Naive thymus-derived CD8-positive, alpha-beta T cell (primary cell): ENCODE measurements at places on chromosomes 12 and 14.

DNA sequence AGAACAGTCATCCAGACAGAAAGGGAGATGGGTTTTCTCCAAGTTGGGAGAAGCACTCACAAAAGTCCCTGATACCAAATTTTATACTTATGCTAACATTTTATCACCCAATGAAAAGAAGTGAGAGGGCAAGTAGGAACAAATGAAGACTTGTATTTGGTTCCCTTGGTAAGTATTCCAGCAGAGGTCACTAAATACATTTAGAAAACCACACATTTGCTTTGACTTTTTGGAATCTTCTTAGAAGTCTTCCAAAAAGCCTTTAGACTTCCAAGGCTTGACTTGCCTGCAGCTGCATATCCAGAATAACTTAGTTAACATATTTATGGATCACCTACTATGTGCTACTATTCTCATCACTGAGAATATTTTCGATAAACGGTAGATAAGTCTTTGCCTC, 3.1 kb upstream of the GYS2 start:
- no peak for DNase-seq

- DNase-seq: no peak
Observed at GRCh38 chr12:28223858-28224257, 33.6 kb downstream of the CCDC91 start.

GRCh38 chr12:56884421-56884820, 49.8 kb downstream of the SDR9C7 start:
- no peak for DNase-seq

DNA sequence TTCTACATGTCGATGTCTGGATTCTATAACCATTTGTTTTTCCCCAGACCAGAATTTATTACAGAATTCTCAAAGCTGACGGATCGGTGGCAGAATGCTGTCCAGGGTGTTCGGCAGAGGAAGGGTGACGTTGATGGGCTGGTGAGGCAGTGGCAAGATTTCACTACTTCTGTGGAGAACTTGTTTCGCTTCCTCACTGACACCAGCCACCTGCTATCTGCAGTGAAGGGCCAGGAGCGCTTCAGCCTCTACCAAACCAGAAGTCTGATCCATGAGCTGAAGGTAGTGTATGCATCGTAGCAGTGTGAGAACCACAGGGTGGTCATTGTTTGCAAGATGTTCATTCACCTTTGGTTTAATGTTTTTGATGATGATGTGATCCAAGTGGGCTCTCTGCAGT, 124.0 kb downstream of the ESR2 start:
- no peak for DNase-seq

DNA sequence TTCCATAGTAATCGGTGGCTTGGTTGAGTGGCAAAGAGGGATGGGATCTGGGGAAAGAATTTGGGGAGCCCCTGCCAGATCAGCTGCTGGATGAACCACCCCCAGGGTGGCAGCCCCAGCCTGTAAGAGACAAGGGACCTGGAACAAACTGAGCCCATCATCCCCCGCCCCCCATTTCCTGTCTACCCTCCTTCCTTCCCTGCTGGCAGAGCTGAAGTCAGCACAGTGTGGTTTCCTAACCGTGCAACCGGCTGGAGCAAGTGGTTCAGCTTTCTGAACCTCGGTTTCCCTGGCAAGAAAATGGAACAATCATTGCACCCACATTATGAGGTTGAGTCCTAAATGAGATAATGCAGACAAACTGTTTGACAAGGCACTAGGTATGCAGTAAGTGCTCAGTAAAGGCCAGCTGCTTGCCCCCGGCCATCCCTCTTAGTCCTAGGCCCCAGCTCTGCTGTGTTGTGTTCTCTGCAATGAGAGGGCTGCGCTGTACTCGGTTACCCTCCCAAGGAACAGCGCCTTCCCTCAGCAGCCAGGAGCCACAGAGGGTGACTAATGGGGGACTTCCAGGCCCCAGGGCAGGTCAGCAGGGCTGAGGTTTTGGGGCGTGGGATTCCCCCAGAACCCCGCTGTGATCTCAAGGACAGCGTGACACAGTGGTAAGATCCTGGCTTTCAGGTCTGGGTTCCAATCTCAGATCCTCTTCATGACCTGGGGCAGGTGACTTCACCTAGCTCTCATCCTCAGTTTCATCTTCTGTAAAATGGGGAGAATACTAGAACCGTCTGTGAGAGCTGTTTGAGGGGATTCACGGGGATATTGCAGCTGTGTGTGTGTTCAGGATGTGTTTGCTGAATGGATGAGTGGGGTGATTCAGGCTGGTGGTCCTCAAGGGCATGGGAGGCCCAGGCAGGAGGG, 16.5 kb downstream of the SELPLG start:
- peak; percentile 54 for DNase-seq
